SK-N-SH (cell line): ENCODE measurements at places on chromosomes 2 and 18.

GRCh38 chr2:210503001-210503623 is 26.6 kb upstream of the LANCL1 start:
- DNase-seq = peak; percentile 53

DNA sequence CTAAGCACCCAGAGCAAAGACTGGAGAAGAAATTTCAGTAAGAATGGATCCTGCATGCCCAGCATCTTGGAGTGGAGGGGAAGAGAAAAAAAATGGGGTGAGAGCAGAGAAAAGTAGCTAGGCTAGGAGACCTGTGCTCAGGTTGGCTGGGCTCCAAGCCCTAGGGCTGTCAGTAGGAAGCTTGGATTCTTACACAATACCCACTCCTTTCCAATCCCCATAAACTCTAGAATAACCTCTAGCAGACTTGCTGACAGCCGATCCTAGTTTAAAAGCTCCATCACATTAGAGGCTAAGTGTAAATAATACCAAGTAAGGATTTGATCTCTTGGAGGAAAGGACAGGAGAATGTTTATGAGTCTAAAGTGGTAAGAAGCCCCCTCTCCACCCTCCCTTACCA is 46.2 kb upstream of the NABP1 start:
- DNase-seq = no peak

GRCh38 chr2:44315945-44316344 is 40.7 kb downstream of the SLC3A1 start:
- no peak for DNase-seq

DNA sequence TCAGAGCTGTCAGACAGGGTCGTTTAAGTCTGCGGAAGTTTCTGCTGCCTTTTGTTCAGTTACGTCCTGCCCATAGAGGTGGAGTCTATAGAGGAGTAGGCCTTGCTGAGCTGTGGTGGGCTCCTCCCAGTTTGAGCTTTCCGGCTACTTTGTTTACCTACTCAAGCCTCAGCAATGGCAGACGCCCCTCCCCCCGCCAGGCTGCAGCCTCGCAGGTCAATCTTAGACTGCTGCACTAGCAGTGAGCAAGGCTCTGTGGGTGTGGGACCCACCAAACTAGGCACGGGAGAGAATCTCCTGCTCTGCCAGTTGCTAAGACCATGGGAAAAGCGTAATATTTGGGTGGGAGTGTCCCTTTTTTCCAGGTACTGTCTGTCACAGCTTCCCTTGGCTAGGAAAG is 86.5 kb downstream of the EFEMP1 start:
- no peak for DNase-seq

DNA sequence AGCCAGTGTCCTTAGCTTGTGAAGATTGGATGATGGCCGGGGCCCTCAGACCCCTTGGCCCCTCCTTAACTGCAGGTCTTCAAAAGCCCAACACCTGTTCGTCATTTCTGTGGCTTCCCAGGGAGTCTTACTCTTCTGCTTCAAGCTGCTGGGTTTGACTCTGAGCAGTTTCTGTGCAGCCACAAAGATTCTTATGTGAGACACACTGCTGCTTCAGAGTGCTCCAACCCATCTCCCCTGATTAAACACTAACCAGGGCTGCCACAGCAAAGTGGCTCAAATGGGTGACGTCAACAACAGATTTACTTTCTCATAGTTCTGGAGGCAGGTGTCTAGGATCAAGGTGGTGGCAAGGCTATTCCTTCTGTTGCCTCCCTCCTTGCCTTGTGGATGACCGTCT is 40.8 kb downstream of the TSN start:
- DNase-seq = no peak

DNA sequence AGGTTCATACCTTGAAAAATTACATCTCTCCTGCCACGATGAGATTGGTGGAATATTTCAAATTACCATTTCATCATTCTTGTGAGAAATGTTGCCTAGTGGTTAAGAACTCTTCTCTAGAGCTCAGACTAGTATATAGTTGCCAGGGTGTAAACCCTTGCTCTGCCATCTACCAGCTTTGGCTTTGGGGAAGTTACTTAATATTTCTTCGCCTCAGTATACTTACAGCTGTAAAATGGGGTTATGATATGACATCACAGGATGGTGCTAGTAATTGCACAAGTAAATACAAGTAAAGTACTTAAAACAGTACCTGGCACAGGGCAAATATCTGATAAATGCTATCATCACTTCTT is 1.5 kb downstream of the SPOPL start:
- no peak for DNase-seq

DNA sequence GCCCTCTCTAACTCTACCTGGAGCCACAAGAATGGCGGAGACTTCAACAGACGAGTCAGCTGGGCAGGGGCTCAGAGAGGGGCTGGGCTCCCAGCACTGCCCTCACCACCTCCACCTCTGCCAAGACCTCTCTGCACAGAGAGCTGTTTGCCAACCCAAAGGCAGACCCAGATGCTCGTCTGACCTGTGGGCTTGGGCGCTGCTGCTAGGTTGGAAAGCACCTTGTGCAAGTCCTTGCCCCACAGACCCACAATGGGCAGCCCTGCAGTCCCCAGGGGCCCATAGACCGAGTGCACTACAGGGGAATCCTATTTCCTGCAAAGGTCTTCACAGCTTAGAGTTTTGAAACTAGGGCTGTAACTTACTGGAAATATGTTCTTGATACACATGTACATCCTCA is 13.3 kb downstream of the ACKR3 start:
- DNase-seq = no peak

DNA sequence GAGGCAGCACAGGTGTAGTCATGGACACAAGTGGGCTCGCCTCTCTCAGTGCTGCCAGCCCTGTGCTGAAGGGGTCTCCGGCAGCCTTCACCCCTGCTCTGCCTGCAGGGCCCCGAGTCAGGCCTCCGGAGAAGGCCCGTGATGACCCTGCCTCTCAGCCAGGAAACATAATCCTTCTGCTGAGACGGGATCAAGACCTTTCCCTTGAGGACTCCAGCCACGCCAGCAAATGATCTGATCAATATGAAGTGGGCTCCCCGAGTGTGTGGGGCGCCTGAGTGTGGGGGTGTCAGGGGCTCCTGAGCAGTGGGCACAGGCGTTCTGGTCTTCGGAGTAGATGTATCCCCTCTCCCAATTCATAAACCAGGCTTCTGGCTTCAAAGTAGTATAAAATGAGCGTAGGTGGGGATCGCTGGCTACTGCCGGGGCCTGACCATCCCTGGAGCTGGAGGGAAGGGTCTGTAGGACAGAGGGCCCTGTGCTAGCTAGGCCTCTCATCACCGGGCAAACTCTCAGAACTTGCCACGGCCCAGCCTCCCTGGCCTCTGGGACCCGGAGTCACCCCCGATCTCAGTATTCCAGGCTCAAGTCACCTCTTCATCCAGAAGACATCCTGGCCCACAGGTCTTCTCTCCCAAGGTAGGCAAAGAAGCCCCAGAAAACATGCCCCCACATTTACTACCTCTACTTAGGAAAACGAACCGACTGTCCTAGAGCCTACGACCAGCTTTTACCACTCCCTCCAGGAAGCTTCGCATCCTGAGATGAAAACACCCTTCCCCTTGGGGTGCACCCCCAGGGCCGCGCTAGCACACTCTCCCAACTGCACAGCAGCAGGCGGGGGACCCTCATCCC is 33.6 kb downstream of the CRACDL start:
- no peak for DNase-seq

- no peak for DNase-seq
Observed at GRCh38 chr2:212921061-212921460, 230.4 kb downstream of the IKZF2 start.

DNA sequence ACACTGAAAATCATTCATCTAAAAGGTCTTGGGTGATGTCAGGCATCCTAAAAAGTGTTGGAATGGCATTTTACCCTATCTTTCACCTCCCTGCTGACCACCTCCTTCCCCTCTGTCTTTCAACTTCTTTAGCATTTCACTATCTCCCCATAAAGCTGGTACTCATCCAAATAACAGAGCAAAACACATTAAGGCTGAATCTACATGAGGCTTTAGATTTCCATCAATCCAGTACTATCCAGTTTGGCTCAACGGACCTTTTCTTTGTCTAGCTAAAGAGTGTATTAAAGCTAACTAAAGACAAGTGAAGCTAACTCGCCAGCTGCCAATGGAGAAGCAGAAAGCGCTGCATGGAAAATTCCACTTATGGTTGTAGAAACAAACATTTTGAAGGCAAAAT is 122.5 kb upstream of the NCKAP5 start:
- no peak for DNase-seq

GRCh38 chr2:225742487-225742886 is 343.0 kb downstream of the NYAP2 start:
- DNase-seq = no peak
